Esophagus mucosa (tissue), 1 donor: ENCODE measurements at places on chromosomes 2 and 18. TPM values are rescaled to one million over a fixed set of nuclear protein-coding genes. Genes with fewer than 3 reads are reported as not detected.

ZNF385B gene
- total RNA-seq = 0.32 TPM

GPAT2 gene
- total RNA-seq = 0.44 TPM

MSGN1 gene
- total RNA-seq = not detected

GNLY gene
- total RNA-seq = 0.44 TPM

IL36RN gene
- total RNA-seq = 64.1 TPM

- ATAC-seq = peak; percentile 49
Measured at GRCh38 chr2:177147093-177147694, 65.4 kb upstream of the HNRNPA3 start.

DNA sequence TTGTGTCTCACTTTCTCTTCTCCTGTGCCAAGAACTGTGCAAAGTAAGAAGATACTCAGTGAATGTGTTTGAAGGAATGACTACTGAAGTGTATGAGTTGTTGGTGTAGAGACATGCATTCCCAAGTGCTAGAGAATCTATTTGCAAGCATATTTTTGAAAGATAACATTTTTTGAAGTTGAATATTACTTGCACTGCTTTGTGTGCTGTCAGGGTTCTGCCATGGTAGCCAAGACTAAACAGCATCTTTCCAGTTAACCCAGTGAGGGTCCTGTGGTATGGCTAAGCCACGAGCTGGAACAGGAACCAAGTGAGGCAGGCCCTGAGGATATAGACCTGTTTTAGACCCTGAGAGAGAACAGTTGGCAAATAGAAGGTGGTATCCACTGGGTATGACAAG is 35.2 kb upstream of the EFEMP1 start:
- ATAC-seq = no peak

- no peak for ATAC-seq
Measured at GRCh38 chr18:49625021-49625691, 63.3 kb downstream of the LIPG start.

DNA sequence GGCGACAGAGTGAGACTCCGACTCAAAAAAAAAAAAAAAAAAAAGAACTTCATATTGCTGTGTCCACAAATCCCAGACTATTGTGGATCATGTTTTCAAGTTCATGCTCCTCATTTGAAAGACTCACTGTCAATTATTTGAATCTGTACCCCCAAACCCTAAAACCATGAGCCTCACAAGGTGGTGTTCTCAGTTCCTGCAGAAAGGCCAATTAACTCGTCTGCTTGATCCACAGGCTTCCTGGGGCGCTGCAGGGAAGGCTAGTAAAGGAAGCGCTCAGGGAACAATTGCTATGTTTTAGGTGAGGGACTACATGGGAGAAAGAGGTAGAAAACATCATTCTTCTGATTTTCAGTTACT is 396.8 kb upstream of the NETO1 start:
- no peak for ATAC-seq

- peak; percentile 33 for ATAC-seq
Measured at GRCh38 chr2:98012561-98012991, 16.8 kb upstream of the TMEM131 start.

DNA sequence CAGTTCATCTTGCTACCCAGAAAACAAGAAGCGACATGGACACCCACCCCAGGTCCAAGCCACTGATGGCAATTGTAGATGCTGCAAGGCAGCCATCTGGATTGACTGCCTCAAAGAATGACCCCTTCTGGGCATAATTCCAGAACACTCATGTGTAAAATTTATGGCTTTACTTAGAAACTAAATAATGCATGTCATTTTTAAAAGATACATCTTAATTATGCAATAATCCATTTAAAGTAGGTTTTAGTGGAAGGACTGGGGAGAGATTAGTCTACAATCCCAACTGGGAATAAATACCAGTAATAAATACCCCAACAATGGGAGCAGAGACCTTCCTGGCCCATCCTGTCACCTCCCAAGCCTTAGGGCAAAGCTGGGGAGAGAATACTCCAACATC is 247.7 kb downstream of the SS18 start:
- no peak for ATAC-seq

- peak; percentile 92 for ATAC-seq
Measured at GRCh38 chr2:191866675-191867506, 20.0 kb upstream of the CAVIN2 start.

GRCh38 chr2:238643400-238643907 is 204.4 kb upstream of the TWIST2 start:
- ATAC-seq = no peak

GRCh38 chr2:34070196-34070595 is 471.1 kb upstream of the FAM98A start:
- ATAC-seq = no peak

DNA sequence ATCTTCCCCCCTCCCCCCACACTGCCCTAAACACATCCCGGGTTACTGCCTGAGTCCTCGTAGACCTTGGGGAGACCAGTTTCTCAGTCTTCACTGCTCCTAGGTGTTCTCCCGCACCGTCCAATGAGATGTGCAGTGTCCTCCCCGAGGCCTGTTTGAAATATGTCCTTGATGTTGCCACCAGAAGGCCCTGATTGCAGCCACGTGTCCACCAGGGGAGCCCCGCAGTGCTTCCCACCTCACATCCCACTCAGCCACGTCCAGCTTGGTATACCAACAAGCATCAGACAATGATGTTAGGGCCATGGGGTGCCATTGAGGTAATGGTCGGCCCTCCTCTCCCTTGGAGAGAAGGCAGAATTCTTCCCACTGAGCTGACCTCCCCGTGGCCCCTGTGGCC is 38.7 kb downstream of the TCF7L1 start:
- no peak for ATAC-seq

DNA sequence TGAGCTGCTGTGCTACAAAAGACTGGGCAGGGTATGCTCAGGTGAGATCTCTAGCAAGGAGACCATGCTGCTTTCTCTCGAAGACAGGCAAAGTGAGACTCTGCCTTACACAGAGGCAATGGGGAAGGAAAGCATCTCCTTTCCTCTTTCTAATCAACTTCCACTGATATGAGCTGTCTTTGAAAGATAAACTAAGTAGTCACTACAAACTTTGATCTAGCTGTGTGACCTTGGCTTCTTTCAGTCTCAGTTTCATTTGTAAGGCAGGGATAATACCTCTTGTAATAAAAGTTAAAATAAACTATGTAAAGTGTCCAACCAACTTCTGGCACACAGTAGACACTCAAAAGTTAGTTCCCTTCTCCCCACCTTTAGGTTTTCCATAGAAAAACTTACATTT is 7.5 kb downstream of the CCDC93 start:
- no peak for ATAC-seq

GRCh38 chr18:49249521-49249920 is 210.9 kb downstream of the DYM start:
- peak; percentile 96 for ATAC-seq
